Activated T-helper 1 cell treated with Interleukin-2 at 50 U/mL for 16 hours (primary cell): ENCODE measurements at places on chromosomes 2 and 18.

DNA sequence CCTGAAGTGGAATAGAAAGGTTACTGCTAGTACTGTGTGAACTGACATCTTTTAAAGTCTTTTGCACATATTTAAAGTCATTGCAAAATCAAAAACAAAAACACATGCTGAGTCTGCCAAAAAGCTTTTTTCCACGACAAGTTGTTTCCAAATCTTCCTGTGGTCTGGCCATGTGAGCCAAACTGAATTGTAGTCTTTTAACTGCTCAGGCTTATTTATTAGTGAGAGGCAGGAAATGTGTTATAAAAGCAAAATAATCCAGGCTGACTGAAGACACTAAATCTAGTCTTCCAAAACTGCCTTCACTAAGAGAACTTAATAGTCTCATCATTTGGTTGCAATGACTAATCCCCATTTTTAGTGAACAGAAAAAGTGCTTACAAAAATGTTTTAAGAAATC, 2.3 kb downstream of the KRCC1 start:
- no peak for DNase-seq

DNA sequence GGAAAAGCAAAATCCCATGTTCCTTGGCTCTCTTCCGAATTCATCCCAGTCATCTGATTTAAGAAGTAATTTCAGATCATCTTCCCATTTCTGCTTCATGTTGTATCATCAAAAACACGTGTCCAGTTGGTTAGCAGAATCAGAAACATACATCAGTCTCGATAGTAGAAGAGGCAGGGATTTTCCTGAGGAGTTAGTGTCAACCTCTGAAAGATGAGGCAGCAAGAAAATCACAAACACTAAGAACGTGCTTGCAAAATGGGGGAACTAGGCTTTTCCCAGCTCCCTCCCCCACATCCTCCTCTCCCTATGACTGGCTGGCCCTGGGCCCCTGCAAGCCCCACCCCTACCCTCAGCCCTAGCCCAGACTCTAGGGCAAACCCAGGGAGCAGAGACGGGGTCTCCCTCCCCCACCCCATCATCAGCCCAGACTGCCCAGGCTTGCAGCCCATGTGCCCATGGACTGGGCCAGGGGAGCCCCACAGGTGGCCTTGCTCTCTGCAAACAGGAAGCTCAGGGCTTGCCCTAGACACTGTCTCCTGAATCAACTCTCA, 161.0 kb upstream of the ID2 start:
- no peak for DNase-seq

GRCh38 chr2:152222975-152223637, 47.5 kb upstream of the STAM2 start:
- no peak for DNase-seq

GRCh38 chr2:118979152-118979861, 37.3 kb downstream of the MARCO start:
- no peak for DNase-seq

DNA sequence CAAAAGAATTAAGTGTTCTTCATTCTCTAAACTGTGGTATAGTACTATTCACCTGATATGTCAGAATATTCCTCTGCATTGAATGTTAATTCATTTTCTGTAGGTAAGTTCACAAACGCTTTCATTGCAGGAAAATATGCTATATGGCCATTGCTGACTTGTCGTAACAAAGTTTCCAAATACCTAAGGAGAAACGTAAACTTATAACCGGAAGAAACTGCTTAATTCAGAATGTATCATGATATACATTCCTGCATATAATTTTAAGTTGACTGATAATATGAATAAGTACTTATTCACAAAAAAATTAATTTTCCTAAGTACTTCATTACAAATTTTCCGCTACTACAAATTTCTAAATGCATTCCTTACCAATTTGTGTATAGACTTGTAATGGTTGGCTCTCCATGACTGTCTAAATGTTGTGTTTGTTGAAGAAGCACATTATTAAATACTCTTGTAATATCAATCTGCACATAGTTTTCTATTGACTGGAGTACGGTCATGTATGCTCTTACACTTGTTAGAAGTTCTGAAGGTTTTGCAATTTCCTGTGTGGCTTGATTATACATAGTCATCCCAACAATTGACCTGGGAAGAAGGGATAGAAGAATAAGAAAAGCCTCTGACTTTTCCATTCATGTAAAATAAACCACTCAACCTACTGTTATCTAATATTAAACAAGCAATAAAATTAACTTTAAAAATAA, 85.4 kb downstream of the NCKAP1 start:
- no peak for DNase-seq

GRCh38 chr2:212977152-212977551, 174.3 kb downstream of the IKZF2 start:
- no peak for DNase-seq

GRCh38 chr2:47656715-47657600, 126.0 kb upstream of the MSH6 start:
- DNase-seq: no peak

DNA sequence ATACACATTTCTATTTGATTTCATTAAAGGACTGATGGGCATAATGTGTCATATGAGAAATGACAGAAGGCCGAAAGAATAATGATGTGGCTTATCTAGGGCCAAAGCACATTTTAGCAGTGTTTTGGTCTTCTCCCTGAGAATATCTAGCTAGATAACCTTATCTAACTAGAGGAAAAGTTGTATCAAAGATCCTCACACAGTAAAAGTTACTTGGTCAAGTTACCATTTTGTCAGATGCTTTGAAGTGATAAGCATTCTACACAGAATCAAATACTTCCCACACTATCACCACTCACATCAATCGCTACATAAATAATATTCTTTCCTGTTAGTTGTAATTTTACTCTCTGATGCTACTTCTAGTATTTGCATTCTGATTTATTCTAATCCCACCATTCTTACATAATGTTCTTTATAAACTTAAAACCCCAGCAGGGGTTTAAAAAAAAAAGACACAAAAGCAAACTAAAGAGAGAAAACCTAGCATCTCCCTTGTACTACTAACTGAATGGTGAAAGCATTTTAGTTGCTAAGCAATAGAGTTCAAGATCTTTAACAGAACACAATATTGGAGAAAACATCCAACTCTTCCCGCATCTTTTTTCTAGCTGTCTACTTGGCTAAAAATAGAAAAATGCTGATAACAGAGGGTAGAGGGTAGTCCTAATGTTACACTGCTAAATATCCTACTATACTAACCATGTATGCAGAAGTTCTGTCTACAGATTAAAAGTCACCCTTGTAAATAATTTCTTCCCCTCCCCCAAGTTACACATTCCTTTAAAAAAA, 8.0 kb downstream of the XPO1 start:
- no peak for DNase-seq

- no peak for DNase-seq
Observed at GRCh38 chr2:165886487-165887146, 67.0 kb downstream of the TTC21B start.

- DNase-seq: no peak
Observed at GRCh38 chr18:28086670-28087552, 90.0 kb downstream of the CDH2 start.

- no peak for DNase-seq
Observed at GRCh38 chr2:11722292-11723060, 24.0 kb upstream of the LPIN1 start.

DNA sequence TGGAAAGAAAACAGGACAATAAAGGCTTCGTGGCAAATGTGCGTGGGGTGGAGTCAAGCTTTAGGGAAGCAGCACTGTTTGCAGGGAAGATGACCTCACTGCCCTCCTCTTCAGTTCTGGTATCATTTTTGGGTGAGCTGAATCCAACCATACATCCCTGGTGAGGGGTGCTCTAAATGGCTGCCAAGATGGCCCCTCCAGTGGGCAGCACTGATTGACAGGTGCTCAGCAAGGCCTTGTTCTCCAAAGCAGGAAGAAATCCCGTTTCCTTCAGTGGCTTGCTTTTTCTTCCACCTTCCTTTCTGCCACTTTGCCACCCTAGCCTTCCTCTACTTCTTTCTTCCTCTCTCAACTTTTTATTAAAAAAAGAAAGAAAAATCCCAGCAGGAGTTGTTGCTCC, 132.8 kb upstream of the SP5 start:
- DNase-seq: no peak
